ENCODE measurements at places on chromosomes 12 and 14. TPM values are rescaled to one million over a fixed set of nuclear protein-coding genes. Genes with fewer than 3 reads are reported as not detected.

COQ5 gene
- total RNA-seq = 44.0 TPM

GYS2 gene
- total RNA-seq = not detected

PHETA1 gene
- total RNA-seq = 35.1 TPM

ANO4 gene
- total RNA-seq = not detected

FAM186B gene
- 0.46 TPM for total RNA-seq

GPRC5D gene
- not detected for total RNA-seq

DNA sequence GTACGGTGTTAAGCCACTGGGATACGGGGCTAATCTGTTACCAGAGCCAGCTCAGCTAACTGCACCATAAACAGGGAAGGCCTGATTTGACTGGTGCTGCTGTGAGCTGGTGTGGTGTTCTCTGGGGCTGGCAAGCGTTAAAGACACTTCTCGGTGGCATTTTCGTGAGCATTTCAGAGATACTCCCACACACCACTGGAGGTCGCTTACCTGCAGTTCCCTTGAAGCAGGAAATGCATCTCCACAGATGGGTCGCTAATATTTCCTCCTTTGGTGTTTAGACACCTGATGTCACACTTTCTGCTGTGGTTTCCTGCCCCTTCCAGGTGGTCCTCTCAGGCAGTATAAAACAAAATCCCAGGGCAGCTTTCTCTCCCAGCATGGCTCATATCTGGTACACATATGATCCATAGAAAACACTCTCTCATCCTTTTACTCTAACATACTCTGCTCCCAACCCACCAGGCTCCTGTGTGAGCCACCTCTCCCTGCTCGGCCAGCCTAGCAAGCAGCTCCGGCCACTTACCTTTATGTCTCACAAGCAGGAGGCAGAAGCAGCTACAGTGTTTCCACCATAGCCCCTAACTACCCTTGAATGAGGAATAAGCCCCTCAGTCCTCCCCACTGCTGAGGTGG is 129.9 kb upstream of the GRIN2B start:
- DNase-seq = no peak

DNA sequence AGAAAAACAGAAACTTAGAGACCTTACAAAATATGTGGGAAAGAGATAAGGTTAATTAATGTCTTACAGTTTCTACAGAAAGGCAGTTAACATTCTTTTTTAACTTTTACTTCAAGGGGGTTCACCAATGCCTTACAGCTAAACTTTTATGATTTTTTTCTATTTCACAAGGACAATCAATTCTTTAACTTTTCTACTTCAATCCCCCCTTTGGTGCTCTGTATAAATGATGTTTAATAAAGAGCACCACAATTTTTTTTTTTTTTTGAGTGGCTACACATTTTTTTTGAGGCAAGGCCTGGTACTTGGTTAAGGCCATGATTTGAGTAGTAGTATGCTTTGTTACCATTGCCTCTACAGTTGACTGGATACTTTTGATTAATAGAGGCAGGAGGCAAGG is 279.6 kb downstream of the PRKD1 start:
- no peak for DNase-seq

DNA sequence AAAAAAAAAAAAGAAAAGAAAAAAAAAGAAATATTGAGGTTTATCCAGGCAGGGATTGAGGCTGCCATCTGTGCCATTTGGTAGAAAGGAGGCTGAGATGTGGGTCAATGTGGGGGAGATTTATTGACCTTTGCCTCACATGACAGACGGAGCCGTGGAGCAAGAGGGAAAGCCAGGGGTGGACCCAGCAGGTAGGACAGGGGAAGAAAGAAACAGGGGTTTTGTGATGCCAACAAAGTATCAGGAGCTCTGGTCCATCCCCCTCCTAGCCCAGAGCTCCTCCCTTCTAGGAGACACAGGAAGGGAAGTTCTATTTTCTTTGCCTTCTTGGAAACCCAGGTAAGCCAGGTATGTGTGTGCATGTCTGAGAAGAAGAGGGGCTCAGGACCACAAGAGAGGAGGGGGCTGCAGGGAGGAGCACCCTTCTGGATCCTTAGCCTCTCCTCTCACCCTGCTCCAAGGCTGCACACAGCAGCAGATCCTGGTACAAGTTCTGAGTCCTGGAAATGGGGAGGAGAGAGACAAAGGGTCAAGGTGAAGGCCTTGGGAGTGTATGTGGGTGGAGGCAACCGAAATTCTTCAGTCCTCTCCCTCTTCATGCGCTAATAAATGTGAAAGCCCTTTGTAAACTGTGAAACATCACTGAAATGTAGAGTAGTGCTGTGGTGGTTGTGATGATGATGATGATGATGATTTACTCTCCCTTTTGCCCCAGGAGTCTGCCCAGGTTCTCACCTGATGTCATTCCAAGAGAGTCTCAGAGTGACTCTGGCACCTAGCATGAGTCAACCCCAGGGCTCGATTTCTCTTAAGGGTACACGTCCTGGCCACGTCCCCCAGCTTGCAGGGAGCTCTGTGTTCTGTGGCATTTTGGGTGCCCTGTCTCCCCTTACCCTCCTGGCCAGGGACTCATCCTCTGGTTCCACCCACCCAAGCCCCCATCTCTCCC is 26.3 kb downstream of the ZFP36L1 start:
- DNase-seq = no peak

GRCh38 chr14:85358136-85358785 is 171.7 kb upstream of the FLRT2 start:
- no peak for DNase-seq

DNA sequence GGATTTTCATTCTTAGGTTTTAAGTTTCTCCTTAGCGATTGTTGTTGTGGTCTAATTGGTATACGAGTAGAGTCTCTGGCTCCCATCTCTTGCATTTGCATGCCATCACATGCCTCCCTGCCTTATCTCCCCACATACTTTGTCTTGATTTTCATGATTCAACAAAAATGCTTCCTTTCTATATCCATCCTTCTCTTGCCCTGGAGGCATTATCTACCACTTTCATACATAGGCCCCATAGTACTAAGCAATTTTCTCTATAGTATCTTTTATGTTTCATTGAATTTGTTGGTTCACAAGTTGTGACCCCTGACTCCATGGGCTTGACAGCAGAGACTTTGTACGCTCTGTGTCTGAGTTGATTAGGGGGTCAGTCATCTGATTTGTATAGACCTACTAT is 226.1 kb downstream of the ACSS3 start:
- no peak for DNase-seq

GRCh38 chr14:28764257-28765160 is 2.1 kb upstream of the FOXG1 start:
- DNase-seq = no peak

GRCh38 chr14:104881369-104881979 is 16.4 kb downstream of the CEP170B start:
- peak; percentile 77 for DNase-seq

DNA sequence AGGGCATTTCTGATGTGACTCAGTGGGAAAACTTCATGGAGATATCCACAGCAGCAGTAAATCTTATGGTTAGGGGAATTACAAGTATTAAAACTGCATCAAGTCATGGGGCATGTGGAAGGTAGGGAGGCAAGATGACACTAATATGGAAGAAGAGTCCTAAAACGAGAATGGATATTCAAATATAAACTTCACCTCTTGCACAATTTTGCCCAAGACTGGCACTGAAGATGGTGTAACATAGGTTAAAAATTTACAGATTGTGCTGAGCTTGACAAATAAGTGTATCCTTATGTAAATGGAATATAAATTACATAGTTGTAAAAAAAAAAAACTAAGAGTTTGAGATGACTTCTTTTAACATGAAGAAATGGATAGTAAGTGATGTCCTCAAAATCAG is 12.8 kb downstream of the ETFRF1 start:
- no peak for DNase-seq

GRCh38 chr12:105986779-105987684 is 151.7 kb downstream of the NUAK1 start:
- DNase-seq = no peak

GRCh38 chr14:104211215-104211614 is 72.8 kb downstream of the KIF26A start:
- DNase-seq = no peak

GRCh38 chr14:50040401-50040775 is 76.0 kb downstream of the VCPKMT start:
- DNase-seq = no peak

DNA sequence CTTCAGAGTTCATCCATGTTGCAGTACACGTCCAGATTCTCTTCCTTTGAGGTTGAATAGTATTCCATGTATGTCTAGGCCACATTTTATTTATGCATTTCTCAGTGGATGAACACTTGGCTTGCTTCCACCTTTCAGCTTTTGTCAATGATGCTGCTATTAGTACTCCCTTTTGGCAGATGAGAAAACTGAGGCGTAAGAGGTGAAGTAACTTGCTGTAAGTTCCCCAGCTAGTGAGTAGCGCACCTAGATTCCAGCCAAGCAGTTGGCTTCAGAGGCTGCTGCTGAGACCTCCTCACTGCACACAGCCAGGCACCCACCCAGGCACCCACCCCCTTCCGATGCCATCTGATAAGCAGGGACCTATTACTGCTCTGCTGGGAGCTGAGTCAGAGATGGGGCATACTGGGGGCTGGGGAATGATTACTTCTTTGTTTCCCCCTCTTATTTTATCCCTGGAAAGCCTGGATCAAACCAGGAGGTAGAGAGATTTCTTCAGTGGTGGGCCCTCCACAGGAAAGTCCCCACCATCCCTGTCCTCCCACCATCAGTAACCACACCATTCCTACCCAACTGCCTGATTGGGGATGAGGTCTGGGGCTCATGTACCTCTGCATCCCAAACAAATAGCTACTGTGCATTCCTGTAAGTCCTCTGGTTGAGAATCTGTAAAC is 234.6 kb downstream of the PCNX1 start:
- DNase-seq = no peak

GRCh38 chr14:102862154-102862773 is 60.2 kb upstream of the AMN start:
- no peak for DNase-seq
